AG04450 (cell line): ENCODE measurements at places on chromosomes 12 and 14.

GRCh38 chr14:59997449-59997848 lies 77.5 kb downstream of the LRRC9 start:
- DNase-seq = no peak

DNA sequence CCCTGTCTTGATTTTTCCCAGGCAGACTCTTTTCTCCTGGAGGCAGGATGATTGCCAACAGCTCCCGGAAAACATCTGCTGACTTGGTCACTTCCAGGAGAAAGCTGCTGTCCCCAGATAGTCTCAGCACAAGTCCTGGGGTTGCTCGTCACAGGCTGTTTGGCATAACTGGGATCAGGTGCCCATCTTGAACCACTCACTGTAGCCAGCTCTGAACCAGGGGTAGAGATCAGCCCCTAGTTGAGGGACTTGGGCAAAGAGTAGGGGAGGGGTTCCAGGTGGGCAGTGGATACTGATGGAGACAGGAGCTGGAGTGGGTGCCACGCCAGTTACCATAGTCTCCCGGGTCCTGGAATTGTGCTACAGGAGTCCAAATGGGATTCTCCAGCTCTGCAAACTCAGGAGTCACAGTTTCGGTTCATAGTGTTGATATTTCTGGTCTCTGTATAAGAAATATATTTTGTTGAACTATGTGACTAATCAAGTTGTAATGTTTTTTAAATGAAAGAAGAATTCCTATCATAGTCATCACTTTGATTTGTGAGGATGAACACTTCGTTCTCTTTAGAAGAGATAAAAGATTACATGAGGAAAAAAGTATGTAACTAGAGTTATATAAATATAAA lies 1154.5 kb downstream of the AACS start:
- DNase-seq = no peak

DNA sequence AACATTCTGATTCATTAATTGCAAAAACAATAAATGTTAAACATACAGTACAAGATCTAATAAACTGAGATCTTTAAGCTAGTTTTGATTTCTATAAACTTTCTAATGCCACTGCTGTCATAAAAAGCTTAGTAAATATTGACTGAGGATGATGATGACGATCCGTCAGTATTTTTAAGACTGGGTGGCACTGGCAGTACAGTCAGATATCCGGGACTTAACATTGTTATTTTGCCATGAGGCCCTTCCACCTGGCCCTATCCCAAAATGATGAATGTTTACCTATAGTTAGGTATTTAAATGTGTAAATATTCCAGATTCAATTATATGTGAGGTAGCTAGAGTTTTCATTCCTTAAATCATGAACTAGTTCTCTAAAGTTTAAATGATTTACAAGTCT lies 158.5 kb downstream of the FOXA1 start:
- no peak for DNase-seq

DNA sequence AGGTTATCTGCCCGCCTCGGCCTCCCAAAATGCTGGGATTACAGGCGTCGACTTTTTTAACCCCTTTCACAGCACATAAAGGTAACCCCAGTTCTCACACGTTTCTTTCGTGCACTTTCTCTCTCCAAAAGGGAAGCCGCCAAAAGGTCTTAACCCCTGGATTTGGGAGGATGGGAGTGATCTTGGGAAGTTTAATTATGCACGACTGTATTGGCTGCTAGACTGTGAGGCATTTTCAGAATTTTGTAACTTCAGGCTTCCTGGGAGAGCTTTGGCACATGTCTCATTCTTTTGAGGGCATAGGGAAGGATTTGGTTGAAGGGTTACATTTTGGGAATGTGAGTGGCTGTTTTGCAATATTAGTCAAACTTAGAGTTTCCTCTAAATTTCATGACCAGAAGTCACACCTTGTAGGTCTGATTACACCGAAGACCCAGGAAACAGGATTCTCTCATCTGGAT lies 1.4 kb upstream of the SMARCC2 start:
- no peak for DNase-seq

GRCh38 chr12:130748786-130749185 lies 32.7 kb upstream of the RIMBP2 start:
- DNase-seq = no peak

DNA sequence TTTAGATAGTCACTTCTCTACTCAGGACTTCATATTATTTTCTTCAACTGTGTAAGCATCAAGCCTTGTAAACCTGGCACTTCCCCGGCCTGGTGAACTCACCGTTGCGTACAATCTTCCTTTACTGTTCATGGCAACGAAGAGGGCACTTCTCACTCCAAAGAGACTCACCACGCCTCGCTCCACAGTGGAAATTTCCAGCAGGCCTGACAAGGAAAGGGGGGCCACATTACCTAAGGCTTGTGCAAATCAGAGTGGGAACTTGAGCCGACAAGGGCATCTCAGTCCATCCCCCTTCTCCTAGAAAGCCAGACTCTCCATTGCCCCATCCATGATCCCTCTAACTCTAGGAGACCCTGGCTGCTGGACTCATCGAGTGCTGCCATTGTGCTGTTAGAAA lies 1.6 kb downstream of the FGF6 start:
- DNase-seq = no peak

- DNase-seq = no peak
These were observed 28.9 kb upstream of the TSPAN8 start for GRCh38 chr12:71186571-71187288.

DNA sequence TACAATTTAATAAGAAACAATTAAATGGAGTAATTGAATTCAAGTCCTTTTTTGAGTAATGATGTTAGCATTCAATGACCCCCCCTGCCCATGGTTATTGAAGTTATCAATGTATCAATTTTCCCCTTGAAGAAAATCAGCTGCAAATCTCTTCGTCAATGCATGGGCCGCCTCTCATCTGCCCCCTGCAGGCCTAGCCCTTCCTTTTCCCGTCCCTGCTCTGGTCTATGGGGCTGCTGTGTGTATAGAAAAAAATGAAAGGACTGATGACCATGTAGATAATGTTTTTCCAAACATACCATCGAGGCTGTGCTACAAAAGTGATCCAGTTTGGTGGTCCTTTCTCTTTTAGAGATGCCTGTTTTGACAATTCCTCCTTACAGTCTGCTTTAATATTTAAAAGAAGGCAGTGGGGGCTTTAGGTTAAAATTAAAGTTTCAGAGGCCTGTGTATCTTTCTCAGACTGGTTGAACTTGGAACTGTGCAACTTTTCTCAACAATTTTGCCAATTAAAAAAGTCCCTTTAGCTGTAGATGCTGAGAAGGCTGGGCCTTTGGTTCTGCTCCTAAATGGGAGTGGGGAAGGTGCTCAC lies 98.4 kb downstream of the APAF1 start:
- no peak for DNase-seq

DNA sequence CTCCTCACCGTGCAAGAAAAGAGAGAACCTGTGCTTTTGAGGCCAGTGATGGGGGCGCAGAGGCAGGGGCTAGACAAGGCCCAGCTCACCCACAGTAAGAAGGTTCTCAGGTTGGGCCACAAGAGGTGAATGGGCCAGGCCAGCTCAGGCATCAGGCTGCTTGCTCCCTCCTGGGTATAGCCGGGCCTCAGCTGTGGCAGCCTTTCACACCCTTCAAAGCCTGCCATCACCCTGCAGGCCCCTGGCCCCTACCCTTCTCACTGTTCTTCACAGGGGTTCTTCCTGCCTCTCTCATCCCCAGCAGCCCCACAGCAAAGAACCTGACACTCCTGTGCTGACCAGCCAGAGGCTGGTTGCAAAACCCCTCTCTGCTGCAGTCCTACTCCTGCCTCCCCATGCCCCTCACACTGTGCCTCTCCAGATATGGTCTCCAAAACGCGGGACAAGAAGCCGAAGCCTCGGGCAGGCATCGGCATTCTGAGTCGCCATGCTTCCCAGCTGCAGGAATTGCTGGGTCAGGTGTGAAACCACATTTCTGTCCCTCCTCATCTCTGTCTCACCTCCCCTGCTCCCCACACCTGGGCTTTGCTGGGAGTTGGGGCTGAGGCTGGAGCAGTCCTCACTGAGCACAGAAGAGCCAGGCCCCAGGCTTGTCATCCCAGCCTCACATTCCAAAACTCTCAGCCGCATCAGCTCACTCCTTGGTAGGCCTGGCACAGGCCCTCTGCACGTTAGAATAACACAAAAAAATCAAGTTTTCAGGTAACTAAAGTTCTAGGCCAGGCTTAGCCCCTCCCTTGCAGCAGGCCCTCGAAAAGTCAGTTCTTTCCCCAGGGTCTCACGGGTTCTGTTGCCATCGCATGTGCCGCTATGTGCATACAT lies 6.9 kb upstream of the FAIM2 start:
- no peak for DNase-seq

DNA sequence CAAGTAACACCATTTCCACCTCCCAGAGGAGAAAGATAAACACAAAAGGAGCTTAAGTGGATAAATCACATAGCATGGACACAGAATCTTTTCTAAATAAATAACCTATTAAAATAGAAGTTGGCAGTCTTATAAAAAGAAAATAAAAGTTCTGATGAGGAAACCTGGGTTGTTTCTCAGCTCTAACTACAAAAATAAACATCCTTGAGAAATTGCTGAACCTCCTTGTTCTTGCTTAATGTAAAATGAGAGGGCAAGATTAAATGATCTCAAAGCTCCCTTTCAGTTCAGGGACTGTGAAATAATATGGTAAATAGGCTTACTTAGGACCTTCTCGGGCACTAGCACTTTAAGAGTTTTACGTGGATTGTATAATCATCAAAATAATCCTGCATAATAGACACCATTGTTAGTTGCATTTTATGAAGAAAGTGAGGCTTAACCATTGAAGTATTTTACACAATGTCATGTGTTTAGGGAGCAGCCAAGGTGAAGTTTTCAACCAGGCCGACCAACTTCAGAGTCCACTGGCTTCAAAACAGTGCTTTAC lies 214.0 kb upstream of the NOVA1 start:
- DNase-seq = no peak

GRCh38 chr12:21774358-21775132 lies at the start of gene KCNJ8:
Gene KCNJ8, minus strand, starts transcription at chr12:21774706. Its CDS starts 1,090 bp downstream, at chr12:21773616.
- peak; percentile 10 for DNase-seq

GRCh38 chr12:64991121-64991611 lies 129.9 kb downstream of the WIF1 start:
- no peak for DNase-seq

- no peak for DNase-seq
These were observed 612.5 kb downstream of the FSCB start for GRCh38 chr14:43894534-43894933.

DNA sequence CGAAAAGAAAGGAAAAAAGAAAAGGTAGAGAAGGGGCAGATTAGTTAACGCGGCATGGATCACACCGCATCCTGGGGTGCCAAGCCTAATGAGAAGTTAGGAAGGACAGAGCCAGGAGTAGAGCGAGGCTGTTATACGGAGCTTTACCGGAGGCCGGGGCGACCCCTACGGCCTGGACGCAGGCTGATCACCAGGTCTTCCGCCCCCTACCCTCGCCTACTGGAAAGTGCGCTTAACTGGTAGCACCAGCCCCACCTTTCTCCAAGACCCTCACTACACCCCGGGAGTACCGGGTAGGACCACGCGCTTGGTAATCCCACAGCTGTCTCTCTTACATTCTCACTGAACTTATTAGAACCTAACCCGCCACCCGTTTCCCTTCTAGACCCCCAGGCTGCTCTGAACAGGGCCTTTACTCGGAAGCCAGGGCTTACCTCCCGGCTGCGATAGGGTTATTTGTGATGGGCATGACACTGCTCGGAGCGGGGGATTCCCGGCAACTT lies 33.8 kb downstream of the WBP11 start:
- DNase-seq = no peak

DNA sequence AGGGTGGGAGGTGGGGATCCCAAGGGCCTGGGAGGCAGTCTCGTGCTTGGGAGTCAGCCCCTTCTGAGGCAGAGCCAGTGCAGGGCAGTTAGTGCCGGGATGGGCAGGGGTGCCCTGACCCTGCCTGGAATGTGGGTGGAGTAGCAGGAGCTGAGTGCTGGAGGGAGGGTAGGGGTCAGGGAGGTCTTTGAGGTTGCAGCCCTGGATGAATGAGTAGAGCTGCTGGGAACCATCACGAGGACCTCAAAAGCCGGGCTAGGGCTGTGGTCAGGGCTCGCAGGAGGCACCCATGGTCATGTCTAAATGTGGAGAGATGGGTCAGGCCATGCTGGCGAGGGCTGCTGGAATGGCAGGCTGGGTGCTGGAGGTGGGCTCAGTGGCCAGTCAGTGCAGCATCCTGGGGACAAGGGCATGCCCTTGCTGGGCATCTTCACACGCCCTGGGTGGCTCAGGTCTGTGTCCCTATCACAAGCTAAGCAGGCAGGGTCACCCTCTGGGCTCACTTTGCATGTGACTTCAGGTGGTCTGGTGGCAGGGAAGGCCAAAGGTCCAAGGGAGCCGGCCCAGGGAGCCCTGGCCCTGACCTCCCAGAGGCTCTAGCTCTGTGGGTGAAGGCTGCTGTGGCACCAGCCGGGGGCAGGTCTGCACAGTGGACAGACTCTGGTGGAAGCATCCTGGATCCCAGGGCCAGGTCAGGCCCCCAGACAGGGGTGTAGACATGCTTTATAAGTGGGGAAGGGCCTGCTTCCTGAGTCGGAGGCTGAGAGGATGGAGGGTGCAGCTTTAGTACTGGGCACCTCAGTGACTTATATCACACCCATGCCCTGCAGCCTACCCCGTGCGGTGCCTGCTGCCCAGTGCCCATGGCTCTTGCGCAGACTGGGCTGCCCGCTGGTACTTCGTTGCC lies 24.5 kb downstream of the PAPLN start:
- DNase-seq = no peak

GRCh38 chr14:90421632-90422020 lies 24.8 kb downstream of the CALM1 start:
- no peak for DNase-seq

DNA sequence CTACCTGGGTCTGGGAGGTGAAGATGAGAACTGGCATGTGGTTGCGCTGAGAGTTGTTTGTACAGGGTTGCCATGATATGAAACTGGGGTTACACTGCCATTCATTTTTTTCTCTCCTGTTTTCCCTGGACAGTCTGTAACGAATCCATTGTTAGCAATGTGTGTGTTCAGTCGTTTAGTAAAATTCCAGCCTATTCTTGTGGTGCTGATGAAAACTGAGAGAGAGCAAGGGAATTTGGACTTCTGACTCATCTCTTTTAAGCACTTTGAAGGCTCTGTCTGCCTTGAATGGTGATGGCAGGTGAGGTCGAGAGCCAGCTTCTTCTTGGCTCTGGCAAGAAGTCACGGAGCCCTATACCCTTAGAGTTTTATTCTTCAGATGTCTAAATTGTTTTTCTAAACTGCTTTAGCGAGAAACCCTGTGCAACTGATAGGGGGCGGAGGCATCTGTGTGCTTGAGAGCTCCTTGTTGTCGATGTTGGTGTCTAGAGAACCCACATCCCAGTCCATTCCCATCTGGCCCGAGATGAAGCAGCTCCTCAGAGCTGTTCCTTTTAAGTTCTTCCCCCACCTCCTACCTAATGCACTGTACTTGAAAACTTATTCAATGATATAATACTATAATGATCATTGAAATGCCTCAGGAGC lies 204.4 kb downstream of the TMX1 start:
- DNase-seq = no peak
